Diencephalon (tissue), 1 donor: ENCODE measurements at places on chromosomes 7 and 10. TPM values are rescaled to one million over a fixed set of nuclear protein-coding genes. Genes with fewer than 3 reads are reported as not detected.

The FEZF1 gene
- 12.2 TPM for total RNA-seq

The EXOSC1 gene
- 43.4 TPM for total RNA-seq

The SH2D4B gene
- 0.23 TPM for total RNA-seq

The LLCFC1 gene
- not detected for total RNA-seq

The CFAP46 gene
- total RNA-seq = 9.2 TPM

The NUTM2B gene
- total RNA-seq = 0.46 TPM

The NUDT13 gene
- 0.92 TPM for total RNA-seq

The KEL gene
- total RNA-seq = 2.5 TPM

The GNGT1 gene
- total RNA-seq = not detected

The KCND2 gene
- 137 TPM for total RNA-seq

The TMEM184A gene
- total RNA-seq = under 0.01 TPM

The CYP26C1 gene
- total RNA-seq = 0.23 TPM

The STRIP2 gene
- 81.4 TPM for total RNA-seq

The SLC13A1 gene
- not detected for total RNA-seq

The GHRHR gene
- total RNA-seq = 2.8 TPM

The CNTNAP2 gene
- total RNA-seq = 228 TPM

The OPTN gene
- total RNA-seq = 90.7 TPM

The CDHR1 gene
- total RNA-seq = 5.3 TPM

The COL17A1 gene
- total RNA-seq = under 0.01 TPM

The DLG5 gene
- 57.4 TPM for total RNA-seq
